ENCODE measurements at places on chromosomes 13 and 19. TPM values are rescaled to one million over a fixed set of nuclear protein-coding genes. Genes with fewer than 3 reads are reported as not detected.
A peak's percentile ranks its signal among the peaks of the same experiment; 100 is the strongest.

PCDH20 gene
- total RNA-seq: not detected

DNA sequence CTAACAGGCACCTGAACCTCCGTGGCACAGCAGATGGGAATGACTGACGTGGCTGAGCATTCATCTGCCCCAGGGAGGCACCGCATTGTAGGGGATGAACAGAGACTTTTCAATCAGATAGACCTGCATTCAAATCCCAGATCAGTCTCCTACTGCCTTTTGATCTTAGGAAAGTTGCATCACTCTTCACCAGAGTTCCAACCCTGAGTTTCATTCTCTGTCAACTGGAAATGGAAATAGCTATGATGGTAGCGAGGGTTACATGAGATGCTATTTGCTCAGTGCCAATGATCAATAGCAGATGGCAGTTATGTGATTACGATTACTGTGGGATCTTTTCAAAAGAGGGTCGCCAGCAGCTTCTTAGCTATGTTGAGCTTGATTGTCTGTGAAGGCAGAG is 189.3 kb upstream of the RFC3 start:
- ATAC-seq: peak; percentile 39

GNG7 gene
- total RNA-seq: not detected

DNA sequence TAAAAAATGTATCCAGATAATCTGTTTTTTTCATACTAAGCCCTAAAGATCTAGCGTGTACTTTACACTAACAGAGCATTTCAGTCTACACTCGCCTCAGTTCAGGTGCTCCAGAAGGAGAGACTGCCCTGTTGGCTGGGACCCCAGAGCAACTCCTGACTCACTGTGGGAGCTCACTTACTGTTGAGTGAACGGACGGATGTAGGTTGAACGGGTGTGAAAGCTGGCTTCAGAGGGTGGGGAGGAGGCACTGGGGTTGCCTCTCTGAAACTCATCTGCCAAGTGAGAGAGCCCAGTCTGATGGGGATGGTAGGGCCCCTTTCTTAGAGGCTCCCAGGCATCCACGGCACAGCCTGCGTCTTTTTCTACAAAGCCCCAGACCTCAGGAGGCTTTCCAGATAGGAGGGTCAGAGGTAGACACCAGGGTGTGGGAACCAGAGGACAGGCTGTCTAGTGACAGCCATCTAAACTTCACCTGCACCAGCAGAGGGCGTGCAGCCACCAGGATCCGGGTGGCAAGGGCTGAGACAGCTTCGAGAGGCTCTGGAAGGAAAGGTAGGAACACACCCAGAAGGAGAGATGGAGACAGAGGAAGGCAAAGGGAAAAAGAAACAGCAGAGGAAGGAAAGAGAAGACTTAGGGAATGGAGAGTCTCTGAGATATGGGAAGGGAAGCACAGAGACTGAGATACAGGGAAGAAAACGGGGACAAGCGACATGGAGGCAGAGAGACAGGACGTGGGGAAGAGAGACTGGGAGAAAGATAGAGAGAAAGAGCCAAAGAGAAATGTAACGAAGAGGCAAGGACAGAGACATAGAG is 3.7 kb downstream of the KASH5 start:
- peak; percentile 97 for ATAC-seq

ATXN8OS gene
- total RNA-seq: not detected

- ATAC-seq: no peak
Measured at GRCh38 chr19:14890643-14891379, 4.9 kb upstream of the OR7A17 start.

GRCh38 chr19:18225702-18226468 is at the start of gene PDE4C:
PDE4C (minus strand) TSS chr19:18226438; CDS start chr19:18226415, 23 bp downstream.
- no peak for ATAC-seq
